ENCODE measurements at places on chromosomes 12 and 14.

GRCh38 chr14:55850825-55851241 is 267.4 kb upstream of the PELI2 start:
- no peak for DNase-seq

- DNase-seq = no peak
Measured at GRCh38 chr12:106120519-106121105, 18.1 kb downstream of the NUAK1 start.

- no peak for DNase-seq
Measured at GRCh38 chr12:81968421-81968820, 209.3 kb upstream of the PPFIA2 start.

DNA sequence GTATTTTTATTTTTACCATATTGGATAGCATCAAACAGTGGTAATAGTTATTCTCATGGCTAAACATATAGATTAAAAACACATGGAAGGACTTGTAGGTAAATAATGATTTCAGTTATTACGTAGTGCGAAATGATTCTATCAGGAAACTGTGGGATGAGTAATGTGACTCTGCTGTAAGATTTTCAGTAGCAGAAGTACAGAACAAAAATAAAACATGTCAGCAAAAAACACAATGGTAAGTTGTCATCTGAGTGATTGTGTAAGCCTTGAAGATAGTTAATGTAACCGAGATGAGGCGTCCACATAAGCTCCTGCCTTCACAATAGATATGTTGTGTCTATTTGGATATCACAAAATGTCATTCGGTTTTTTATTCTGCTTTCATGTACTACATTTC is 99.8 kb downstream of the BORCS5 start:
- no peak for DNase-seq

DNA sequence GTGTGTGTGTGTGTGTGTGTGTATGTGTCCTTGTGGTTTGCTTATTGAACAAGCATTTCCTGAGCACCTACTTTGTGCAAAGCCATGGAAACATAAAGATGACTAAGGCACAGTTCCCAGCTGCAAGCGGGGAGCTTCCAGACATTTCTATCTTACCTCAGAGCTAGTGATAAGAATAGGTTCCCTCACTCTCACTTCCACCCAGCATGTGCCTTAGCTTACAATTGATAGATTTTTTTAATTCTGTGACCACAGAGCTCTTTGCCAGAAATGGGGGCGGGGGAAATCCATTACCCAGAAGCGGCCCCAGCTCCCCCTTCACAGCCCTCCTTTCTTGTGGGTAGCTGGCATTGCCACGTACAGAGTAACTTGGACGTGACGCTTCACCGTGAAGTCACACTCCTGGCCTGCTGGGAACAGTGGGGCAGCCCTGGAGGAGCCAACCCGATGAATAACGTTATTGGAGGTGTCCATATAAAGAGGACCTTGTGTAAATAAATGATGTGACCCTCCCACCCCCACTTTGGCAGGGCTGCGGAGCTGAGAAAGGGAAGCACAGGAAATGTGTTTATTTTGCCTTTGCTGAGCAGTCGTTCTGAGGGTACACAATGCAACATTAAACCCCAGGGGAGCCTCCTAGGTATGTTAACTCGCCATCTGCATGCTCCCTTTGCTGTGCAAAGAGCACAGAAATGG is 238.9 kb downstream of the CHST11 start:
- peak; percentile 94 for DNase-seq

DNA sequence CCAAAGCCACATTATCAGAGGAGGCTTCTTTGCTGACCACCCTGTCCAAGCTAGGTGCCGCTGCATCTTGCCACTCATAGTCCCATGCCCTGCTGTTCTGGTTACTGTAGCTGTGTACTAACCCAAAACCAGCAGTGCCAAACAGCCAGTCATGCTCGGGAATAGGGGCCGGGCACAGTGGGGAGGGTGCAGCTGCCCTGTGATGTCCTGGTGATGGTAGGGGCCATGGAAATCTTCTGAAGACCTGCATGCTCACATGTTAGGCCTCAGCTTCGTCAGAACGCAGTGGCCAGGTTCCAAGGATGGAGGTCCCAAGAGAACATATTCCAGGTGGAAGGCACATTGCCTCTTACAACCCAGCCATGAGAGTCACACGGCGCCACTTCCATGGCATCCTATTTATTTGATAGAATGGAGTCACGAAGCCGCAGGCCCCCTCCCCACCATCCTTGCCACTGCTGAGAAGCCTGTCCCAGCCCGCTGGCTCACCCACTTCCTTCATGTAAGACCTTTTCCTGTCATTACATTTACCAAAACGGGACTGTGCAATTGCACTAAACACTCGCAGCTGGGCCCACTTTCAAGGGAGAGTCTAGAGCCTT is 48.5 kb downstream of the FAM222A start:
- peak; percentile 7 for DNase-seq

DNA sequence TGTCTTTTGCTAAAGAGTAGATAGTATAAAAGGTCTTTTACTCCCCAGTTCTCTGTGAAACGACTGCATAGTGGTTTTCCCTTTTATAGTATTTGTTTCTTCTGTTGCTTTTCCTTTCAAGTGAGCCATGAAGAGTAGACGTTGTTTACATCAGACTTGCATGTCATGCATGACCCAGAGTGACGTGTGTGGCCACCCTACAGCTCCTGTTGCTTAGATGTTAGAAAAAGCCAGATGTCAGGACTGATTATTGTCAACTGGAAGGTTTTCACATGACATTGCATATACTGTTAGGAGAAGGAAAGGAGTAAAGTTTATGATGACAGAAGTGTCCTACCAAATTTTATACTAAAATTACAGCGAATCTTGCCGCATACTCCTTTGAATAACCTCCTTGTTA is 1.3 kb upstream of the RD3L start:
- DNase-seq = no peak

DNA sequence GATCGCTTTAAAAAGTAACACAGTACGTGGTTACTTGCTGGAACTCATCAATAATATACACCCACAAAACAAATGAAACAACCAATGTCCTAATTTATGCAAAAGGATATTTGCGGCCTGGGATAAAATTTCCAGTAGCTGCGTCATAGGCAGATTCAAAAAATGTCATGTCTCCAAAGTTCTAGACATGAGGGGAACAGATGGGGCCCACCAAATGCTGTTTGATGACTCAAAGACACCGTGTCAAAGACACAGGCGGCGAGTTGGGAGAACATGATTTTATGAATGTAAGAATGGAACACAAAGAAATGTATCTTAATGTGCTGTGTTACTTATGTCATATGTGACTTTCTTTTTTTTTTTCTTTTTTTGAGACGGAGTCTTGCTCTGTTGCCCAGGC is 34.3 kb upstream of the NCOR2 start:
- no peak for DNase-seq

GRCh38 chr14:32724867-32725471 is 213.7 kb upstream of the NPAS3 start:
- DNase-seq = no peak

GRCh38 chr12:120873226-120873625 is 30.9 kb downstream of the SPPL3 start:
- no peak for DNase-seq

DNA sequence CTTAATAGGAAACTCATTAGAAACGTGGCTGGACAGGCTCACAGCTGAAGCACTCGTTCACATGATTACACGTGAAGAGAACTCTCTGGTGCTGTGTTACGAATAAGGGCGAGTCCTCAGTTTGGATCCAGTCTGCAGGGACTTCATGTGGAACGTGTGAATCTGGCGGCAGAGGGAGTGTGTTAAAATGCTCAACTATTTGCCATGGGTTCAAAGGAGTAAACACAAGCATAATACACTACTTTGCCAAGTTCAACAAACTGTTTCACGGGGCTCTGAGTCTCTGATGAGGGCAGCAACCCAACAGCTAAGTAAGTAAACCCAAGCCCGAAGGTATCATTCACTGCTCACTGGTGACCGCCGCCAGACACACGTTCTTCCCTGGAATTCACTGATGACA is 42.4 kb downstream of the NUAK1 start:
- DNase-seq = no peak

- no peak for DNase-seq
Measured at GRCh38 chr12:115485967-115486366, 791.5 kb downstream of the MED13L start.

GRCh38 chr12:1829306-1829900 is 9.0 kb downstream of the LRTM2 start:
- no peak for DNase-seq

DNA sequence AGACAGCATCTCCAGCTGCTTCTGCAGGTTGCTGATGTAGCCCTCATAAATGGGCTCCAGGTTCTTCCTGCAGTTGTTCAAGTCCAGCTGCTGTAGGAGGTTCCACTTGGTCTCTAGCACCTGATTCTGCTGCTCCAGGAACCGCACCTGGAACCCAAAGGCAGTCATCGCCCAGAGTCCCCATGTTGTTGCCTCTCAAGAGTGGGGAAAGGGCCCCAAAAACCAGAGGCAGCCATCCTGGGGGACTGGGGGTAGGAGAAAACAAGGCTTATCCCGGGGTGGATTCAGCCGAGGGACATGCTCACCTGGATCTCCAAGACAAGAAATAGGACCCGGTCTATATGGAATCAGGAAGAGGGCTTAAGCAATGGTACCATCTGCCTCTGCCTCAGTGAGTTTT is 2.3 kb downstream of the KRT72 start:
- no peak for DNase-seq

- peak; percentile 41 for DNase-seq
Measured at GRCh38 chr12:49626169-49626835, 2.9 kb downstream of the PRPF40B start.

GRCh38 chr14:60363275-60363674 is 114.3 kb downstream of the PPM1A start:
- DNase-seq = no peak

DNA sequence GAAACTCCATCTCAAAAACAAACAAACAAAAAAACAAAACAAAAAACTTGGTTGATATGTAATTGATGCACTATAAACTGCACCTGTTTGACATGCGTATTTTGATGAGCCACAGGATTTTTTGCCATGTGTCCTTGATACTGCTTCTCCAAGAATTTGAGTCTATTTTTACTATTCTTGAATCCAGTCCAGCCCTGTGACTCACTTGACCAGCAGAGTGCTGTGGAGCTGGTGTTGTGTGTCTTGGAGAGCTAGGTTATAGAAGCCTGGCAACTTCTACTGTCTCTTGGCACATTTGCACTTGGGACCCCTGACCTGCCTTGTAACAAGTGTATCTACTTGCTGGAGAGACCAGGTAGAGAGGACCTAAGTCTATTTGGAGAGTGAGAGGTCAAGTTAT is 52.0 kb downstream of the KLRG1 start:
- no peak for DNase-seq

- DNase-seq = no peak
Measured at GRCh38 chr14:90703841-90704737, 112.1 kb downstream of the TTC7B start.

DNA sequence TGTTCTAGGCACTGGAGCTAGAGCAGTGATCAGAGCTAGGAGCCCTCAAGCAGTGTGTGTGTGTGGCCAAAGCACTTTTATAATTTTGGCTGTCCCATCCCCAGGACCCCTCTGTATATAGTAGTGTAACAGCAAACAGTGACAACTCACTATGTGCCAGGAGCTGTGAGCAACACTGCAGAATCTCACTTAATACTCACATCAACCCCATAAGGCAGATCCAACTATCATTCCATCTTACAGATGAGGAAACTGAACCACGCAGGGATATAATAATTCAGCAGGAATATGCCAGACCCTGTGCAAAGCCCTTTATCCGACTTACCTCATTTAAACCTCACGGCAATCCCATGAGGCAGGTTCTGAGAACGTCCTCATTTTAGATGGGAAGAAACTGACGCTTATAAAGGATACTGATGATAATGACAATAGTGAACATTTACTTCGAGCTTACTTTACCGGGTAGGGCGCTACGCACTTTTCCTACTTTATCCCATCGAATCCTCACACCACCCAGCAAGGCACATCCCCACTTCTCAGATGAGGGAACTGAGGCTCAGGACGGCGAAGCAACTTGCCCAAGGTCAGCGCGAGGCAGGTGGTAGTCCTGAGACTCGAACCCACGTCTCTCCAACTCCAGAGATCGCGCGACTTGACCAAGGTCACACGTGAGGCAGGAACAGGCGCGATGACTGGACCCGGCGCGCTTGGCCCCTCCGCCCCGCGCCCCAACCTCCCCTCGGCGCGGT is 687 bp downstream of the RAB35 start:
- DNase-seq = peak; percentile 65

DNA sequence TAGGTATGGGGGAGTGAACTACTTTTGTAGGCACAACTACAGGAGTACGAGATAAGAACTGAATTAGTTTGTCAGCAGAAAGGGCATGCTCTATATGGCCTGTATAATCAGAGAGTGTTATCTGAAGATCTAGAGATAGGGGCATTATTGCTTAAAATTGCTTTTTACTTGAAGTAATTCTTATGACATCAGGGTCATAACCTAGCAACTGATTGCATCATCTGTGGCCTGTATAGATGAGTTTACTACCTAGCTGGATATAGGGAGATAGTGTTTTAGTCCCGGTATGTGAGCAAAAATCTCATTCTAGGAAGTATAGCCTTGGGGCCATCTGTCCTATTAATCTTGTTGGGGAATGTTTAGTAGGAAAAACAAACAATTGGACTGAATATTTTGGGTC is 142.7 kb downstream of the TMEM117 start:
- DNase-seq = no peak

DNA sequence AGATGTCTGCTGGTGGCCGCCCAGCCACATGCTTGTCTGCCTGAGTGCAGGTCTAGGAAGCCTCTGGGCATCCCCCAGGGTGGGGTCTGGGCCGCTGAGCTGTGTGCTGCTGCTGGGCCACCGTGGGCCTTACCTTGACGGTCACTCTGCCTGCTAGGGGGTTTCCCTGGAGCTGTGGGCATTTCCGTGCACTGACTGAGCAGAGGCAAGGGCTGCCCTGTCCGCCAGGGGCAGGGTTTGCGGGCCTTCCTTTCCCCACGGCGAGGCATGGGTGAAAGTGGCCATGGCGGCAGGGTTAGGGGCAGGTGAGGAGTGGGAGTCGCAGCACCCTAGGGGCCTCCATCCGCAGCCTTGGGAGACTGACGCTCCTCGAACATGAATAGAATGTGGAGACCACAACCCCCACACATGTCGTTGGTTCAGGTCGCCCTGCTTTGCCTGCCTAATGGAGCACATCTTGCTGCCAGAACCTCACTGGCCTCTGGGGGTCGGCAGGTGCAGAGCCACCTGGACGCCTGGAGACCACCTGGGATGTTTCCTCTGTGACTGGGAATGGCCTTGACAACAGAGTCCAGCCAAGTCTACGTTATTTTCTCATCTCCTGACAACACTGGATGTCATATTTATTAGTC is 2.5 kb downstream of the ZBTB42 start:
- DNase-seq = no peak

DNA sequence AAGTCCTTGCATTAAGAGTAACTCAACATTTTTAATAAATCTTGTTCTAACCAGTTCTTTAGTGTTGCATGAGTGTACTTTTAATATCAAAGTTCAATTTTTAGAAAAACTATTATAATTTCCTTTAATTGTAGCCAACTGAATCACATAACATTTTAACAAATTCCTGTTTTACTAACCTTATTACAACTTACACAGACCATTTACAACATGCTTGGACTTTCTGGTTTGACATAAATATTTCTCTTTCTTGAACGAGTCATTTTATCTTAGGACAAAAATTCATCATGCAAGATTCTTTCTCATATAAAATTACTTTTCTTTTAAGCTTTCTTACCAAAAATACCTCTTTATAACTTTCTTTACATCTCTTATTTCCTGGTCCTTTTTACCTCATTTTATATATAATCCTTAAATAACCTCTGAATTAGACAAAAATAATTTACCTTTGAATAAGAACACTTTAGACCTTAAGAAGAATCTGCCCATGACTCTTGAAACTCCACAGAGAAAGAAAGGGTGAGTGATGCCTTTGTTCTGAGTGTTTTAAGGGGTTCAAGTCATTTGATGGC is 3.9 kb downstream of the SLCO1A2 start:
- DNase-seq = no peak
